Activated CD8-positive, alpha-beta memory T cell treated with anti-CD3 and anti-CD28 coated beads for 1 hour (primary cell): ENCODE measurements at places on chromosomes 7 and 10.

- no peak for DNase-seq
Measured at GRCh38 chr10:103852856-103853255, 2.5 kb downstream of the SH3PXD2A start.

GRCh38 chr10:3907514-3907913 lies 122.5 kb upstream of the KLF6 start:
- no peak for DNase-seq

GRCh38 chr7:26937306-26937705 lies 72.9 kb upstream of the SKAP2 start:
- no peak for DNase-seq

GRCh38 chr10:129678186-129678585 lies 211.1 kb downstream of the MGMT start:
- no peak for DNase-seq

DNA sequence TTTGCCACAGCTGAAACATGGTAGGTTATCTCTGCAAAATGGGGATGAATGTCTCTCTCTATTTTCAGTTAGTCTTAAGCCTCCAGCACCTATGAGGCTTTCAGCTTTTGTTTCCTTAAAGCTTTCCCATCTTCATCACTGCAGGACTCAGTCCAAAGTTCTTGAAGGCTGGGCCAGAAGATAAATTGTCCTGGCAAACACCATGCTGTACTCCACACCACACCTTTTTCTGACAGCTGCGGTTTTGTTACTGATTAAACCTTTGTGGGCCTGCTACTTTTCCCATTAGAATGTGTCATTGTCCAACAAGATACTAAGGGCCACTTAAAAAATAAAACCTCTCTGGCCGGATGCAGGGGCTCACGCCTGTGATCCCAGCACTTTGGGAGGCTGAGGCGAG lies 87.2 kb upstream of the A1CF start:
- no peak for DNase-seq

GRCh38 chr10:77680811-77681210 lies 43.2 kb upstream of the KCNMA1 start:
- no peak for DNase-seq

DNA sequence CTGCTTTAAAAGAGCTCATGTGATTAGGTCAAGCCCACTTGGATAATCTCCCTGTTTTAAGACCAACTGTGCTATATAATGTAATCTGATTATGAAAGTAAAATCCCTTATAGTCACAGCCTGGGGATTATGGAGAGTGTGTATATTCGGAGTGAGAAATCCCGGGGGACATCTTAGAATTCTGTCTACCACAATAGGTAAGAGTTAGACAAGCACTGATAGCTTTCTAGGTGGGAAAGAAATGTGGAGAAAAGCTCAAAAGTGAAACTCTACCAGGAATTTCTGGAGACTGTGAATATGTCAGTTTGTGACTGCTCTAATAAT lies 2.9 kb upstream of the VCL start:
- DNase-seq = no peak

- no peak for DNase-seq
Measured at GRCh38 chr10:44569193-44570091, 184.5 kb upstream of the CXCL12 start.

DNA sequence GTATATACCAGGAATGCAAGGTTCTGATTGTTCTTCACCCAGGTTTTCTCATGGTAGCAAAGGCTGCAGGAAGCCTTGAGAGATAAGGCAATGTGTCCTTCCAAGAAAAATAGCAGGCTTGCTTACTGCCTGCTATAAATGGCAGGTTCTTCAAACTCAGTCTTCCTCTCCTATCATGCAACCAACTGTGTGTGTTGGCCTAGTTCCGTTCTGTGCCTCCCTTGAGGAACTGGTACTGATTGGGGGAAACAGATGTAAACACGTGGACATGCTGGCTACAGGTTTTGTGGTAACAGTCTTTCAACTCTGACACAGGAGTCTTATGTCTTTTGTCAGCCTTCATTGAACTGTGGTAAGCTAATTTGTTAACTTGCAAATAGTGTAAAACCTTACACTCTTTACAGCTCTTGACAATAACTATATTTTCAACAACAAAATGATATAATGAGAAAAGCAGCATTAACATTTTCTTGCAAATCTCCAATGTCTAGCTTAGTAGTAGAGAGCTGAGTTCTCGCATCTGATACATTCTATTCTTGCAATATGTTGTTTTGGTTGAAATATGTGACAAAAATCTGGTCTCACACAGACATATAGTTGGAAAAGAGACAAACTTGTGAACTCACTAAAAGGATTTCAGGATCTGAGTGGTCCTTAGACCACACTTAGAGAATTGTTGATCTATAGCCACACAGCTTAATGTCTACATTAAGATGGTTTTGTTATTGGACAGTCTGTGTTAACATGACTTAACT lies 54.7 kb upstream of the LSM8 start:
- no peak for DNase-seq

GRCh38 chr10:3741688-3742461 lies 43.1 kb downstream of the KLF6 start:
- DNase-seq = no peak

- no peak for DNase-seq
Measured at GRCh38 chr7:44590910-44591309, 8.9 kb upstream of the TMED4 start.

- no peak for DNase-seq
Measured at GRCh38 chr10:60073781-60074656, 167.7 kb upstream of the CCDC6 start.

- DNase-seq = no peak
Measured at GRCh38 chr7:139588632-139589031, 65.1 kb downstream of the CLEC2L start.

DNA sequence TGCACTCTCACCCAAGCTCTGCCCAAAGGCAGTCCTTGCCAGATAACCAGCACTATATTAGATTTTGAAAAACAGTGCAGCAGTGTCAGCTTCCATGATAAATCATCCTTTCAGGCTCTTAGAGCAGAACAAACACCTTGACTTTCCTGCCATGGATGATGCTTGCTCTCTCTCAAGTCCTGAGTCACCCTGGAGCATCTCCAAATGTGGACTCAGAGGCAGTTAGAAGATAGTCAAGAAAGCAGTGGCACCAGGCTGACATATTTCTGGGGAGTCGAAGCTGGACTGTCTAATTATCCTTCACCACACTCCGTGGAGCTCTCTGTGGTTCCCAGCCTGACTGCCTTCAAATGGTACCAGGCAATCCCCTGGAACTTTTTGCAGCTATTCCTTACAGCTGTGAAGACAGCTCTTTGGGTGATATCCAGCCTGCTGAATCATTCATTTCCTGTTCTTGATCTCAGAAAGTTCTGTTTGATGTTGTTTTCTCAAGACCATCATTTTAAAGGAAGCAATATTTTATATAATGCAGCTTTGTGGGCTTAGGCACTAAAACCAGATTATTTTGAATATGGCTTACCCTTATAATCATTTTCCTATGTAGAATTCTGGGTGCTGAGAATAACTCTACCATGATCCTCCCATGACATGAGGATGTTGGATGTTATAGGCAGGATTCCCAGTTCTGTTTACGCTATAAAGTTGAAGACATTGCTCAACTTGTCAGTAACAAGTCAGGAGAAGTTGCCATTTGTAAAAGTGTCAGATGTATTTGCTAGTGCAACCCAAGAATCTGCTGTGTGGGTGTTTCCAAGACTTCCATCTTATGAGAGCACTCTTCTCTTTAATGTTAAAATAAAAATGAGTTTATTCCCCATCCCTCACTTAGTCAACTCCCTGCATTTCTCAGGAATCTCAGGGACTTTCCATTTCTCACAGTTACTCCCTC lies 233.8 kb downstream of the C7orf25 start:
- DNase-seq = no peak

DNA sequence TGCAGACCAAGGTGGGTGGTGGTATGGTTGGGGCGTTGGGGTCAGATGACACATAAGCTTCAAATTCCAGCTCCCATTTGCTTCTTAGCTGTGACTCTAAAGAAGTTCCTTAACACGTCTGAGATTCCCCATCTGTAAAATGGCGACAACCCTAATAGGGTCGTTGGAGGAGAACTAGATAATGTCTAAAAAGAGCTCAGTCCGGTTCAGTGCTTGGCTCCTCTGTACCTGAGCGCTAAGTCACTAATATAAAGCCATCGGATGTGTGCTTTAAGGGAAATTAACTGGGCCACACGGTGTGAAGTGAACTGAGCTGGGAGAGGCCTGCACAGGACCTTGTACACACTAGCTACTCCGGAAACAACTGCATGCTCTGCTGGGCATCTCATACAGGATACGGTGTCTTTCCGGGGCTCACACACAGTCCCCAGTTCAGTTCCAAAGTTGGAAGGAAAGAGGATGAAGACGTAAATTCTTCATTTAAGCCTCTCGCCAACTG lies 476 bp upstream of the ZFYVE27 start:
- no peak for DNase-seq

DNA sequence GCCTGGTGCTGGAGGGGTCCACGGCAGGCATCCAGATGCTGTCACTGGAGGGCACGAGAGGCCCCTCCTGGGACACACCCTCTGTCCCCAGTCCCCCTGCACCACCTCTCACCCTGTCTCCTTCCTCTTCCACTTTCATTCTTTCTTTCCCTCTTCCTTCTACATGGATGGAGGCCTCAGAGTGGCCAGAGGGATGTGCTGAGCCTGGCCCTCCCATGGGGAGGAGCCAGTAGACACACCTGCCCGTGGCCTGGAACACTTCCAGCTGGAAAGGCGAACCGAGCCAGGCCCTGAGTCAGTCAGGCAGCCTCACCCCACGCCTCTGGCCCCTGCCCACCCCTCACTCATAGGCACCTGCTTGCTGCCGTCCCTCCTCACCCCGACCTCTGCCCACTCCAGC lies 55.9 kb upstream of the MXI1 start:
- no peak for DNase-seq

DNA sequence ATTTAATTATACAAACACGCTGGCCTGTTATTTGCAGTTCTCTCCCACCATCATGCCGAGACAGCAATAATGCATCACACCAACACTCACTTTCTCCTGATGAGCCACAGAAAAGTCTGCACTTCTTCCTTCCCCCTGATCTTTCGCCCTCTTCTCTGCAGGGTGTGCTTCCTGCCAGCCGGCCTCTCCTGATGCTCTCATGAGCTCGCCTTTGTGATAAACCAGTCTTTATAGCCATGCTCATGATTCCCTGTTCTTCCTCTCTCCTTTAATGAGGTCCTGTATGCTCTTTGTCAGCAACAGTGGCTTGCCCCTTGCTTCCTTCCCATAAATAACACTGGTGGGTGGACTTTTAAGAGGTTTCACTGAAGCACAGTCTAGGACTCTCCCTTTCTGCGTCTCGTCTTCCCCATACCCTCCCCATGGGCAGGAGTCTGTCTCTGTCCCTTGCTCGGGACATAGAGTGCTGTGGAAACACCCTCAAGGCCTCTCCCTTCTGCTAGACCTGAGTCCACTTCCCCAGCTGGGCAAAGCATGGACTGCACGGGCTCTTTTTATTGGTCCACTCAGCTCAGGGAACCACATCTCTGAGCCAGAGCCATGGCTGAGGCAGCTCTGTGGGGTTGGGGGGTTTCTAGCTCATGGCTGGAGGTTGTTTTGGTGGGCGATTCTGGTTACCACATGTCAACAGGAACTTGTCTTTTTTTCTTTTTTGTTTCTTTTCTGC lies 133.9 kb downstream of the C10orf105 start:
- DNase-seq = no peak

GRCh38 chr7:26724795-26725194 lies 139.6 kb downstream of the SKAP2 start:
- DNase-seq = no peak

- DNase-seq = no peak
Measured at GRCh38 chr10:27535317-27535716, 31.2 kb downstream of the RAB18 start.

GRCh38 chr7:107742678-107743566 lies 1.0 kb upstream of the CBLL1 start:
- peak; percentile 49 for DNase-seq

DNA sequence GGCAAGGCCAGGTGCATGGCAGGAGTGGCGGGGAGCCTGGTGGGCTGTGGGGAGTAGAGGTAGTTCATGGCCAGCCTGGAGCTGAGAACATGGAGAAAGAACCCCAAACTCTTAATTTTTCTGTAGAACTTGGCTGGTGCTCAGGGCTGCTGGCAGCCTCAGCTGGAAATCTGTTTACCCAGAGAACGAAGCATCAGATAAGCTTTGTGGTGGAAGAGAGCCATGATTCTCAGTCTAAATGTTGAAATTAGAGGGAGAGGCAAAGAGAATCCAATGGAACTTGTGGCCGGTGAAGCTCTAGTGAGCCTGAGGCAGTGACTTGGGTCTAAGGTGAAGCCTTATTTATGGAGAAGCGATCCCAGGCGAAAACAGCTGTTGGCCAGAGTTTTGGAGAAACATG lies 126.4 kb downstream of the CCDC3 start:
- no peak for DNase-seq

- DNase-seq = no peak
Measured at GRCh38 chr10:86284355-86285105, 82.1 kb downstream of the GRID1 start.

GRCh38 chr10:84177541-84178141 lies 4.0 kb downstream of the GPR15LG start:
- DNase-seq = peak; percentile 13

DNA sequence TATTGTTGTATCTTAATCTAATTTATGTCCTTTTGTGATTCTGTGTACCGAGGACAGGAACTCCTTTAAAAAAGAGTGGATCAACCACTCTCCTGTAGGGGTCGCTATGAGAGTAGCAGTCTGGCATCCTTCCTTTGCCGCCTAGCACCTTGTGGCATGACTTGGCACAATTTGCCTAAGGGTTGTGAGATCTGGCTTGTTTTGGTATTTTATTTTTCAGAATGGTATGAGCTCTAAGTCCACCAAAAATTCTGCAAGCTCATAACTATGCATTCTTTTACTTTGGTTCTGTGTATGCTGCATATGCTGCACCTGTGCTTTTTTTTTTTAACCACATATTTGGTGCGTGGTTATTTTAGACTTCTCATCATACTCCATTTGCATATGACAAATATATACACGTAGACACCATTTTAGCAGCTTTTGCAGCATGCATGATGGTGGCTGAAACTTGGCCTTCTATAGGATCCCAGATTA lies 112.8 kb downstream of the CDK14 start:
- DNase-seq = no peak

DNA sequence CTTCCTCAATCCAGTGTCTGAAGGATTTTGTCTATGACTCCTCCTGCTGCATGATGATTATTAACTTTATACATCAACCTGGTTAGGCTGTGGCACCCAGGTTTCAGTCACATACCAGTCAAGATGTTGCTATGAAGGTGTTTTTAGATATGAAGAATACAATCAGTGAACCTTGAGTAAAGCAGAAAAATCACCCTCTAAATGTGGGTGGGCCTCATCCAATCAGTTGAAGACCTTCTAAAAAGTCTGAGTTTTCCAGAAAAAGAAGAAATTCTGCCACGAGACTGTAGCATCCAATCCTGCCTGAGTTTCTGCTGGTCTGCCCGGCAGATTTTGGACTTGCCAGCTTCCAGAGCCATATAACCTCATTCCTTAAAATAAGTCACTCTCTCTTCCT lies 126.1 kb upstream of the FRMD4A start:
- no peak for DNase-seq
